ENCODE measurements at places on chromosomes 5 and 9. TPM values are rescaled to one million over a fixed set of nuclear protein-coding genes. Genes with fewer than 3 reads are reported as not detected.

Gene GPRIN1
- 16.9 TPM for total RNA-seq

Gene COL5A1
- 4.8 TPM for total RNA-seq

Gene SH2D3C
- 0.17 TPM for total RNA-seq

Gene TMC1
- total RNA-seq: not detected

Gene CPLANE1
- total RNA-seq: 12.9 TPM

Gene ITK
- total RNA-seq: not detected
